WTC11 (cell line): ENCODE measurements at places on chromosomes 2 and 18. TPM values are rescaled to one million over a fixed set of nuclear protein-coding genes. Genes with fewer than 3 reads are reported as not detected.

- no peak for DNase-seq
These were observed 676 bp upstream of the AGPS start for GRCh38 chr2:177391822-177392372.

- no peak for DNase-seq
These were observed 29.2 kb downstream of the PDIA6 start for GRCh38 chr2:10783421-10783820.

DNA sequence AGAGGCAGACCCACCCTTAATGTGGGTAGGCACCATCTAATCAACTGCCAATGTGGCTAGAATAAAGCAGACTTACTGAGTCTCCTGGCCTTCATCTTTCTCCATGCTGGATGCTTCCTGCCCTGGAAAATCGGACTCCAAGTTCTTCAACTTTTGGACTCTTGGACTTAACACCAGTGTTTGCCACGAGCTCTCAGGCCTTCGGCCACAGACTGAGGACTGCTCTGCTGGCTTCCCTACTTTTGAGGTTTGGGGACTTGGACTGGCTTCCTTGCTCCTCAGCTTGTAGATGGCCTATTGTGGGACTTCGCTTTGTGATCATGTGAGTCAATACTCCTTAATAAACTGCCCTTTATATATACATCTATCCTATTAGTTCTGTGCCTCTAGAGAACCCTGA, 21.9 kb downstream of the ST8SIA5 start:
- DNase-seq: no peak

GRCh38 chr2:84477886-84478285, 18.8 kb upstream of the SUCLG1 start:
- no peak for DNase-seq

- DNase-seq: no peak
These were observed 8.3 kb downstream of the ATG16L1 start for GRCh38 chr2:233259730-233260129.

DNA sequence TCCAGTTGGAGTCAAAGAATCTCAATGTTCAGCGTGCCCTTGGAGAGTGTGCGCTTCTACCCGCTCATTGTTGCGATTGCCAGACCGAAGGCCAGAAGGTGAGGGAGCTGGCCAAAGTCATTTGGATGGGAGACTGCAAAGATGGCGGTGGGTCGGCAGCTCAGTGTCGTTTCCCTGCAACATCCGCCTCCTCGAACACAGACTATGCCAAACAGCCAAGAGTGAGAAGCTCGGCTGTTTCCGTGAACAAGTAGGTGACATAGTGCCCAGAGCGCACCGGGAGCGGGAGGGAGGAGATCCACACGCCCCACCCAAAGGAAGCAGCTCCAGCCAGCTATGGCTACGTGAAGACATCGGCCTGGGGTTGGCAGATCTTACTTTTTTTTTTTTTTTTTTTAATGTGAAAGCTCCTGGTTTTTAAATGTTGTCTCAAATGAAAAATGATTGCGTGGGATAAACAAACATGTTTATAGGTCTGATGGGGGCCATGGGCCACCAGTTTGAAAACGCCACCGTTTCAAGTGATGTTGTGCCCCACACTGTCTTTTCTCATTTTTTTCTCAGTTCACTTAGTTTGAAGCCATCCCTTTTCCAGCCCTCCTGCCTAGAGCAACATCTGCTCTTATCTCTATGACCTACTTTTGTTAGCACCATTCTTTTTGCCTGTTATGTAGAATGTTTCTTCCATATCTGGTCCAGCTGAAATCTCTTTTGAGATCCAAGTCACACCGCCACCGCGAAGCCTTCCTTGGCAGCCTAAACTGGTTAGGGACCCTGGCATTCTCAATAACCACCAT, 682.4 kb downstream of the RNF144A start:
- DNase-seq: no peak

- DNase-seq: peak; percentile 59
These were observed 3.0 kb downstream of the EVX2 start for GRCh38 chr2:176080540-176081375.

DNA sequence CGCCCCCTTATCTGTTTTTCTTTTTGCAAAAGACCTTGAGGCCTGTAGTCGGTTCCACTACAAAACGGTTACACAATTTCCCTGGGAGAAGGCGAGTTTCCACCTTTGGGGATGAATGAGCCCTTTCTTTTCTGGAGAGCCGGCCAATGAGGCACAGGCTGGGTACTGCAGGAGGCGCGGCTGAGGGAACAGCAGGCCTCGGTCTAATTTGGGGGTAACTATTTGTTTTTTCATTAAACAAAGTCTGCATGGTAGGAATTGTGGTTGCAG, 129.2 kb downstream of the MYCN start:
- no peak for DNase-seq

DNA sequence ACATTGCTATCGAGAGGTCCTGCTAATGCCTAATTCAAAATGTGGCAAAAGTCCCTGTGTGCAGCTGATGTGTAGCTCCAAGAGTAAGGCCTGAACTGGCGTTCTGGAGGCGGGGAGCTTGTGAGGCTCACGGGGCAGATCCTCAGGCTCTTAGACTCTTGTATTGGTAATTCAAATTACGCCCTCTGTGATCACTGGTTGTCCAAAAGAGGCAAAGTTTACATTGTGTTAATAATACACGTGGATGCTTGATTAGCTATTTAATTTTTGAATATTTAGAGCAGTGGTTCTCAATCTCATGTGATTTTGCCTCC, 12.4 kb upstream of the CRYGA start:
- no peak for DNase-seq

DNA sequence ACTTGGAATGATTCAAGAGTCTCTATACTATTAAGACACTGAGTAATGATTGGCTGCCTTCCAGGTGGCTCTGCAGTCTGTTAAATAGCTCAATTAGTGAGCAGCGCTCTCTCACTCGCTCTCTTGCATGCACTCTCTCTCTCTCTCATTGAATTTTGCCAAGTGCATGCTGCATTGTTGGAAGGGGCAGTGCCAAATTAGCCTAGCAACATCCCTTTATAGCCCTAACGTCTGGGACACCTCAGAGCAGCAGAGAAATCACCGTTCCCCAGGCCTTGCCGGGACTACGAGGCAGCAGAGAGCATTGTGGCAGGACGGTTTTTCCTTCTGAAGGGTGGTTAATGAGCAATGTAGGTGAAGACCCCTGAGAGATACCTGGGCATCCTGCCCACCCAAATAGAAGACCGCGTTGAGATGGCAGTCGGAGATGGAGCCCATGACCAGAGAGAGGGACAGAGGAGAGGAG, 447.6 kb upstream of the POU3F3 start:
- no peak for DNase-seq

DNA sequence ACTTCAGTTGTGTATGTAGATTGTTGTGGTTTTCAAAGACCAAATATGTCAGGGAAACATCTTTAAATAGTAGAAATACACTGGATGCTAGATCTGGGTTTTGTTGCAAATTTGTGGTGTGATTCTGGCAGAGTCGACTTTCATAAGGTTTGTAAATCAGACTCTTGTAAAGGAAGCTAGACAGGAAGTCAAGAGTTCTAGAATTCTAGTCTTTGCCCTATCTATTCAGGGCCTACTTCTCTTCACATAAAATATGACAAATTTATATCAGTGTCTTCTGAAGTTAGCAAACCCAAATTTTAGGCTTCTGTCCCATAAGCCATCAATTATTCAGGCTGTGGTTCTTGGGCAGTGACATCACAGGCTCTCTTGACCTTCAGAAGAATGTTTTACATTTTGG, 1579.2 kb upstream of the PIK3C3 start:
- no peak for DNase-seq

GRCh38 chr18:394262-394986, 106.1 kb downstream of the COLEC12 start:
- no peak for DNase-seq

- DNase-seq: peak; percentile 83
These were observed 583.6 kb downstream of the IRS1 start for GRCh38 chr2:226215902-226216503.

- DNase-seq: no peak
These were observed 128.4 kb downstream of the IKZF2 start for GRCh38 chr2:213022987-213023386.

GRCh38 chr2:236176417-236176816, 8.2 kb upstream of the GBX2 start:
- DNase-seq: peak; percentile 62

DNA sequence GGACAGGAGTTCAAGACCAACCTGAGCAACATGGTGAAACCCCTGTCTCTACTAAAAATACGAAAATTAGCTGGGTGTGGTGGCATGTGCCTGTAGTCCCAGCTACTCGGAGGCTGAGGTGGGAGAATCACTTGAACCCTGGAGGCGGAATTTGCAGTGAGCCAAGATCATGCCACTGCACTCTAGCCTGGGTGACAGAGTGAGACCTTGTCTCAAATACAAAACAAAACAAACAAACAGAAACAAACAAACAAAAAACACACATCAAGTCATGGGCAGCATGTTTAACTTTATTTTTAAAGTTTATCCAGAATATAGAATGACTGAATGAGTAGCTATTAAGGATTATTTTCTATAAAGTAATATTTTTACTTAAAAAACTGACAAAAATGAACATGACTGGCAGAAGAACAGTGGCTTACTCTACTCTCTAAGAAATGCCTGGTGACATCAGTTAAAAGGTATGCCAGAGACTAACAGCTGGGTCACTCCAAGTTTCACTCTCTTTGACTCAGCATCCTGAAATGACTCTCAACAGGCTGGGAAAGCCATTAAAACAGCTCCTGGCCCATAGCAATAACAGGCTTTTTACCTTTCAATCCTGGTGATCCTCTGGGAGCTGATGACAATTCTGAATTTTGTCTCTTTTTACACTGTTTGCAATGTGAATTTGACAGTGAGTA, 281.6 kb upstream of the STON1 start:
- DNase-seq: no peak

DNA sequence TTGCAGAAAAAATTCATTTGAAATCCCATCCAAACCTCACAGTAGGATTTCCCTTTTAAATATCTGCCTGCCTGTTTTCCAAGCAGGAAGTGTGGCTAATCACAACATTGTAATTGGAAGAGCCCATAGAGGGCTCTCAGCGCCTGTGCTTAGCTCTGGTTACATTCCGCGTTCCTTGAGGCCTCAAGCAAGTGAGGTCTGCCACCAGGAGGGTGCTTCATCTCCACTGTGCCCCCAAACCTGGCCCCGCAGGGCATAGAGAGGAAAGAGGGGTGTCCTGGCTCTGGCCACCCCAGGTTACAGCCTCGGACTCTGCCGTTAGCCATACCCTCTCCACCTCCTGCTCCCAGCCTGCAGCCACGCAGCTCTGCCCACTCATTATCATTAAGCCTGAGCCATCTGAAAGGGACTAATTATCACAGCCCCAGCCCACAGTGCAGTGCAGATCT, 214.8 kb downstream of the SP3 start:
- DNase-seq: no peak

GRCh38 chr2:118356051-118356450, 267.8 kb downstream of the INSIG2 start:
- DNase-seq: no peak

- no peak for DNase-seq
These were observed 259.5 kb downstream of the MREG start for GRCh38 chr2:215753808-215754207.

DNA sequence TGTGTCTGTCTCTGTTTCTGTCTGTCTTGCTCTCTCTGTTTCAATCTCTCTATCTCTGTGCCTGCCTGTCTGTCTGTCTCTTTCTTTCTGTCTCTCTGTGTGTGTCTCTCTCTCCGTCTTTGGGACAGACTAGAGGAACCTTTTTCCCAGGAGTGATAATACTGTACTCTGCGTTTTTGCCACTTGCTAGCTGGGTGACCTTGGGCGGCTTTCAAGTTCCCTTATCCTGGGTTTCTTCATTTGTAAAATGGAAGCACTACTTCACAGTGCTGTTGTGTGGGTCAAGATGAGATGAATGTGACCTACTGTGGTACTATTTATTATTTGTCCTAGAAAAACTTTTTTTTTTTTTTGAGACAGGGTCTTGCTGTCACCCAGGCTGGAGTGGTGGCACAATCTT, 42.4 kb downstream of the HPCAL1 start:
- no peak for DNase-seq

GRCh38 chr2:20599001-20599600, 51.8 kb downstream of the HS1BP3 start:
- DNase-seq: no peak

PID1 gene
- 1.2 to 2.6 TPM (median 1.3 TPM) in 3 replicates for total RNA-seq

UGT1A4 gene
- 0.14 to 0.22 TPM in 2 of 3 replicates, not detected in the other for total RNA-seq

MC5R gene
- total RNA-seq: 0.14 to 0.27 TPM (median 0.15 TPM) in 3 replicates

GPR75 gene
- total RNA-seq: 2.2 to 3.1 TPM (median 2.8 TPM) in 3 replicates

PLGLB2 gene
- 0.15 to 0.41 TPM (median 0.37 TPM) in 3 replicates for total RNA-seq

ACOXL gene
- total RNA-seq: 14.6 to 15.8 TPM (median 14.9 TPM) in 3 replicates

HOXD13 gene
- not detected in 3 replicates for total RNA-seq

NR4A2 gene
- total RNA-seq: 0.66 to 0.69 TPM (median 0.66 TPM) in 3 replicates

NEU2 gene
- total RNA-seq: not detected in 3 replicates

ALPG gene
- total RNA-seq: 0.94 to 1.3 TPM (median 1.2 TPM) in 3 replicates

RESP18 gene
- total RNA-seq: not detected in 3 replicates

MAP2 gene
- total RNA-seq: 3.7 to 7.6 TPM (median 3.7 TPM) in 3 replicates

COL4A4 gene
- total RNA-seq: 1.9 to 3.1 TPM (median 1.9 TPM) in 3 replicates
